ENCODE measurements at places on chromosomes 7 and 10. TPM values are rescaled to one million over a fixed set of nuclear protein-coding genes. Genes with fewer than 3 reads are reported as not detected.
A peak's percentile ranks its signal among the peaks of the same experiment; 100 is the strongest.

- no peak for DNase-seq
Observed at GRCh38 chr7:113144817-113145216, 26.5 kb upstream of the SMIM30 start.

DNA sequence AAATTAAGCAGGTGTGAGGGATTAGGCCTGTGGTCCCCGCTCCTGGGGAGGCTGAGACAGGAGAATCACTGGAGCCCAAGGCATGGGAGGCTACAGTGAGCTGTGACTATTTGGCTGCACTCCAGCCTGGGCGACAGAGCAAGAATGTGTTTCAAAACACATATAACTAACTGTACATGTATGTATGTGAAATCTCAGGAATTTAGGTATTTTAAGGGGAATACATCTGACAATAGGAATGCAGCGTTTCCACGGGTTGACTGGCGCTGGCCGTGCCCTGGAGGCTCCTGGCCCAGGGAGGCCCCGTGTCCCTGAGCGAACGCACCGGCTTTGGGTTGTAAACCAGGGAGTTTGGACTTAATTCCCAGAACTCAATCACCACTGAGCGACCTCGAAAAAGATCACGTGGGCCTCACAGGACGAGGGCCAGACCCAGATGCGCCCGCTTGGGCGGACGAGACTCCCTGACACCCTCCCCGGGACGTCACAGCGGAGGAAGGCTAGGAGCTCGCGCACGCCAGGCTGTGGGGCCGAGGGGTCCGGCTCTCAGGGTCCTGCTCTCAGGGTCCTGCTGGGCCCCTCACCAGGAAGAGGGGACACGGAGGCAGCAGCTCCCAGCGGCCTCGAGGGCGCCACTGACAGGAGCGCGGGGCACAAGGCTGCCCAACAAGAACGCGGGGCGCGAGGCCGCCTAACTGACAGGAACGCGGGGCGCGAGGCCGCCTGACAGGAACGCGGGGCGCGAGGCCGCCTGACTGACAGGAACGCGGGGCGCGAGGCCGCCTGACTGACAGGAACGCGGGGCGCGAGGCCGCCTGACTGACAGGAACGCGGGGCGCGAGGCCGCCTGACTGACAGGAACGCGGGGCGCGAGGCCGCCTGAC lies 18.4 kb downstream of the PTPRN2 start:
- no peak for DNase-seq

DNA sequence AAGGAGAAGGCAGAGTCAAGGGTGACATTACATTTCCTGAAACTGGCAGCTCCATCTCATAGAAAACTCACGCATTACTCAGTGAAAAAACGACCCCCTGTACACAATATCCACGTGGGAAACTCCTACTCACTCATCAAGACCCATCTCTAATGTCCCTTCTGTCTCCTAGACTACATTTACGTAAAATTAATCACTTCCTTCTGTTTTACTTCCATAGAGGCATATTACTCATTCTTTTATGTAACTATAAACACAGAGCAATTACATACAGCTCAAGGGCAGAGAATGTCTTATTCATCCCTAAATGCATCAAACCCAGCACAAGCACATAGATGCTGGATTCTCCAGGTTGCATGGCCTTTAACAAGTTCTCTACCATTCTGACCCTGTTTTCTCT lies 281.8 kb downstream of the KCNMA1 start:
- no peak for DNase-seq

DNA sequence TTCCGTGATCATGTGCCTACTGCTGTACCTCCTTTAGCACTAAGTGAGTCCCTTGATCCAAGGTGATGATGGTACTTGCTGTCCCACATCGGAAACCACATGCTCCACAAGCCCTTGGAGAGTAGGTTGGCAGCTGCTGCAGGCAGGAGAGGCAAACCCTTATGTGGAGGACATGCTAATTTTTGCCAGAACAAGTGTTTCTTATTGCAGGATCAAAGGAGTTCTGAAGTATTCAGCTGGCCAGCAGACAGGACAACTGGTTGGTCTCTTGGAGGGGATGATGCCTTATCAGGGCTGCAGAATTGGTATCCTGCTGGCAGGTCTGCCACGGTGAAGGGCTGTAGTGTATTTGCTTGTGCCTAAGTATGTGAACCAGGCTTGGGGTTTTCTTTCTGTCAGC lies 36.8 kb downstream of the NACAD start:
- no peak for DNase-seq

DNA sequence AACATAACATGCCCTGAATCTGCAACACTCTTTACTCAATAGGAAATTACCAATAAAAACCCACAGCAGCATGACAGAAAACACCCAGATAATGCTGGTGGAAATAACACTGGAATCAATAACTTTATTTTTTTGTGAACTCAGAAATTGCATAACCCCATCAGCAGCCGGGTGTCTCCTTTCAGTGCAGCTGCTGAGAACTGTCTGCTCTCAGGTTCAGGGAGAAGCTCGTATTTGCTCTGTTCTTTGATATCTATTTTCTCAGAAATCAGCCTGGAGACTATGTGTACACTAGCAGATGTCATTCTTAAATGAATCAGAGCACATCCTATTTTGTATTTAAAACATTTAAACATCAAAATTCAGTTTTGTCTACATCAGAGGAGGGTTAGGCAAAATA lies 506.0 kb downstream of the POM121L12 start:
- DNase-seq, result no peak

GRCh38 chr10:97755718-97756117 lies 16.1 kb downstream of the SFRP5 start:
- DNase-seq, result no peak

- DNase-seq, result no peak
Observed at GRCh38 chr10:90222372-90222771, 521.0 kb downstream of the KIF20B start.

DNA sequence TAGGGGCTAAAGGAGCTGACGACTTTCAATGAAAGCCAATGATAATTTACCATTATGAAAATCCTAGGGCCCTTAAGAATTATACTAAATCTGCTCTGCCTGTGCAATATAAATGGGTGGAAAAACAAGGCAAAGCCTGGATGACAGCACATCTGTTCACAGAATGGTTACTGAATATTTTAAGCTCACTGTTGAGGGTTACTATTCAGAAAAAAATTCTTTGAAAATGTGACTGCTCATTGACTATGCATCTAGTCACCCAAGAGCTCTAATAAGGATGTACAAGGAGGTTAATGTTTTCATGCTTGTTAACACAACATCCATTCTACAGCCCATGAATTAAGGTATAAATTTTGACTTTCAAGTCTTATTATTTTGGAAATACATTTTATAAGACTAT lies 8.9 kb downstream of the DKK1 start:
- DNase-seq, result no peak

- DNase-seq, result no peak
Observed at GRCh38 chr10:31930856-31931255, 2.2 kb upstream of the ARHGAP12 start.

DNA sequence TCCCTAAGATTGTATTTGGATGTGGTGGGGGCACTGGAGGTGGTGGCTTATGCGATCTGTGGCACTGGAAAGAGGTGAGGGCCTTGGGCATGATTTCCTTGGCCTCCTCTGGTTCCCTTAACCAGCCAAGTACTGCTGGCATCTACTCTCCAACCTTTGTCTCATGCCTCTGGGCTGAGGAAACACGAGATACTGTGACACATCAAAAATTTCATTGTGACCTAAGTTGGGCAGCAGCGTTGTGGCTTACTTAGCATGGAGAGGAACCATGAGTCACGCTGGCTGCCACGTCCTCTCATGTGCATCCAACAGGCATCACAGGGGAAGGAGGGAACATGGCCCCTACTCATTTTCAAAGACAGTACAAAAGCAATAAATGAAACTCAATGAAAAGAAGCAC lies 29.7 kb upstream of the GSDME start:
- DNase-seq, result no peak

DNA sequence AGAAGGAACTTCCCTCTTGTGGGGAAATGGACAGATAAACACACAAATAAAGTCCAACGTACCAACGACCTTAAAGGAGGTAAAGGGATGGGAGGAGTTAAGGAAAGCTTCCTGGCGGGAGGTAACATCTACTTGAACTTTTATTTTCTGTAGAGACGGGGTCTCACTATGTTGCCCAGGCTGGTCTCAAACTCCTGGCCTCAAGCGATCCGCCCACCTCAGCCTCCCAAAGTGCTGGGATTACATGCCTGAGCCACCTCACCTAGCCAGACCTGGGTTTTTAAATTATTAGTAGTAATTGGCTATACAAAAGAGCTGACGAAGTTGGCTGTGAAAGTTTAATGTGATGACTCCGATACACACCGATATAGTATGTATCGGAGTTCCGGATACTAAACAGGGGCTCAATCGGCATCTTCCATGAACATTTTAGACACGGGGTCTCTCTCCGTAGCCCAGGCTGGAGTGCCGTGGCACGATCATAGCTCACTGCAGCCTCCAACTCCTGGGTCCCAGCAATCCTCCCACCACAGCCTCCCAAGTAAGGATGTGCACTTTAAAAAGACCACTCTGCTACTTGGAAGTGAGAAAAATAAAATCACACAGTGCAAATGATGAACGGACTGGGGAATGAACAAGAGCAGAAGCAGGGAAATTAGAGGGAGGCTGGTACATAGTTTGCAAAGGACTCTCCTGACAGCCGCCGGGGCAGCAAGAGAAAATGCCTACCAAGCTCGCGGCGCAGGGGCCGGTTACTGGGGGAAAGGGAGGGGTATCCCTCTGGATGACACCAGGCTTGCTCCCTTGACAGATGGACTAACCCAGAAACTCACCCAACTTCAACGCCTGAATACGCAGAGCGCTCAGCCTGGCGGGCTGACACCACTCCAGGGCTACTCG lies 1.0 kb downstream of the BCL7B start:
- no peak for DNase-seq

DNA sequence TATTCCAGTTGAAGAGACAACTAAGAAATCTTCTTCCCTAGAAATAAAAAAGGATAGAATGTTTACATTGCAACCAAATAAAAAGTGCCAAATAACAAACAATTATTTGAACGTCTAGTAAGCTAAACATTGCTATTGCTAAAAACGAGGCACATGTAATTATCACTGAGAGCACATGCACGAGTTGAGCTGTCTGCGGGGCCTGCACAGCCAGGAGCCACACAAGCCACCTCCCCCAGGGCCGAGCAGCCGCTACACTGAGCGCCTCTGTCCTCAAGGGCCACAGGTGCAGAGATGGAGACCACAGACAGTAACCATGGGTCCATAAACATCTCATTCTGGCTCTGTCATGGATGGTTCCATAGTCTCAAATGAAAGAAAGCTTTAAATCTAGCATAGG lies 17.2 kb downstream of the NCAPG2 start:
- no peak for DNase-seq

- no peak for DNase-seq
Observed at GRCh38 chr7:151400626-151401315, 9.1 kb downstream of the WDR86 start.

DNA sequence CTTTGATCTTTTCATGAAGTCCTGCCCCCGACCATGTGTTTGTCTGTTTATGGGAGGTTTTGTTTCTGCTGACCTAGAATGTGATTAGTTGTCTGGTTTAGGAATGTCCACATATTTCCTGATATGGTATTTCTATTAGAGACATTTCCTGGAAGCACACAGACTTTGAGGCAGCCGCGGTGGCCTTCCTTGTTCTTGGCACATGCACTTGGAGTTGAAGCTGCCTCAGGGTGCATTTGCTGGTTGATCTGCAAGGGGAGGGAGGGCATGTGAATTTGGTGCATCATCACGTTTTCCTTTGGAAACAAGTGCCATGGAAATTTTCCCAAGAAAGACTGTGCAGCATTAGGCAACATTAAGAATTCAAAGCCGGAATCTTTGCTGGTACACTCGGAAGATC lies 328.7 kb downstream of the PAXIP1 start:
- DNase-seq, result no peak

- DNase-seq, result no peak
Observed at GRCh38 chr7:106405697-106406141, 120.9 kb upstream of the NAMPT start.

DNA sequence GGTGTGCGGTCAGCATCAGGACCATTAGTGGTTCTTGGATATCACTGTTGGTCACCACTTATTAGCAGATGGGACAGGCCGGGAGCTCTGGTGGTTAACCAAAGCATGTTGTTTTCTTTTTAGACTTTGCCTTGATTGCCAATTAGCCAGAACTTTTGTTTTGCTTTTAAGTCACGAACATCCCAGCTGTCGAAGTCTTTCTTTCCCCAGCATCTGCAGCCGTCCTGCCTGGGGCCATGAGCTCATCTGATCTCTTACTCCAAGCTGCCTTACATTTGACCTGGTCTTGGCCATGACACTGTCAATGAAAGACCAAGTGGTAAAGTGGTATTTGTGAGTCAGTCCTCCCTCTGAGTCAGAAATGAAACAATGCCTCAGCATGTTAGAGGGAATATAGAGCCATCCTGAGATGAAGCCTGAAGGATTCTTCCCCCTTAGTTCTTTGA lies 53.9 kb upstream of the CREB5 start:
- no peak for DNase-seq

GRCh38 chr7:46414946-46415345 lies 493.9 kb upstream of the IGFBP3 start:
- no peak for DNase-seq

GRCh38 chr7:38368191-38368605 lies 94.8 kb upstream of the TARP start:
- peak; percentile 62 for DNase-seq

DNA sequence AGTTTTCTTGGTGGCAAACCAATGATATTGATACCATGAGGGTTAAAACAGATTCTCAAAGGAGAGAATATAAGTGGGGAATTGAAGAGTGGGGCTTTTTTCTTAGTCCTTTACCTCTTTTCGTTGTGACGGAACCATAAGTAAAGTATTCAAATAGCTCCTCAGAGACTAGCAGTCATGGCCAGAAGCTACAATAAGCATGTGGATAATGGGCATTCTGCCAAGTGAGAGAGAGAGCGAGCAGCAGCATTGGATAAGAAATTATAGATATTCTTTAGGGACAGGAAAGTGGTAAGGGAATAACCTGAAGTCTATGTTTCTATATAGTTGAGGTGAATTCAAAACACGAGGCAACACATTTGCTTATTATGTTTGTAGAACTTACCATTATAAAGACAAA lies 235.1 kb downstream of the SEMA3E start:
- DNase-seq, result no peak

- DNase-seq, result no peak
Observed at GRCh38 chr7:16776053-16776452, 22.5 kb downstream of the TSPAN13 start.

- peak; percentile 67 for DNase-seq
Observed at GRCh38 chr7:157690833-157691585, 354.2 kb downstream of the DNAJB6 start.

GRCh38 chr7:135262623-135263320 lies 29.1 kb downstream of the STRA8 start:
- DNase-seq, result no peak

DNA sequence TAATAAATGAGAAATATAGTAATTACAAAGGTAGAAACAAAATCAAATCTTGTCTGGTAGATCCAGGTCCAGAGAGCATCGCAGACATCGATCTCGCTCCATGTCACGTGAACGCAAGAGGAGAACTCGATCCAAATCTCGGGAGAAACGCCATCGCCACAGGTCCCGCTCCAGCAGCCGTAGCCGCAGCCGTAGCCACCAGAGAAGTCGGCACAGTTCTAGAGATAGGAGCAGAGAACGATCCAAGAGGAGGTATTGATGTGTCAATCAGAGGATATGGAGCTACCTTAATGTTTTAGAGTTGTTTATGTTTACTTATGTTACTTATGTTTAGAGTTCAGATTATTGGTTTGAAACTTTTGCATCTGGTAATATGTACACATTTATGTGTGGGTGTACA lies 57.8 kb downstream of the LUC7L2 start:
- DNase-seq, result no peak

- DNase-seq, result peak; percentile 56
Observed at GRCh38 chr10:87505366-87506111, 846 bp downstream of the MINPP1 start.

C10orf88 gene
- total RNA-seq, result 5.2 TPM

SPDYE18 gene
- 0.50 TPM for total RNA-seq

IGF2BP3 gene
- total RNA-seq, result 0.60 TPM

H2AZ2 gene
- 191 TPM for total RNA-seq

ATG9B gene
- 0.32 TPM for total RNA-seq

SFRP4 gene
- total RNA-seq, result 3.0 TPM
